Ascending aorta (tissue), 2 donors: ENCODE measurements at places on chromosomes 11 and 22. TPM values are rescaled to one million over a fixed set of nuclear protein-coding genes. Genes with fewer than 3 reads are reported as not detected.

DNA sequence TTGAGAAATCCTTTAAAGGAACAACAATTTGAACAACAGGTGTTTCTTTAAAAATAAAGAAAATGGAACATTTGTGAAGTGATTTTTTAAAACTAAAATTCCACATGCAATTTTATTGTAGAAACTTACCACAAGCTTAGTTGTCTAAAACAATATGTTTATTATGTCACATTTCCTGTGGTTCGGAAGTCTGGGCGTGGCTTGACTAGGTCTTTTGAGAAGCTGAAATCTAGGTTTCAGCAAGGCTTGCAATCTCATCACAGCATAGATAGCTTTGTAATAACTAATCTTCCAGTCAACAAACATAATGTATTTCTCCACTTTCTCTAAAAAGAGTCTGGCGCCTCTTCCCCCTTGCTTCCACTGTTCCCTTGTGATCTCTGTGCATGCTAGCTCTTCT is 27.0 kb downstream of the MS4A6A start:
- H3K36me3 ChIP-seq = no peaks in the 10 kb centered on the region
- no peaks in the 10 kb centered on the region for H3K27me3 ChIP-seq
- H3K4me3 ChIP-seq = no peak overlapping the region
- H3K27ac ChIP-seq = no peak overlapping the region

DNA sequence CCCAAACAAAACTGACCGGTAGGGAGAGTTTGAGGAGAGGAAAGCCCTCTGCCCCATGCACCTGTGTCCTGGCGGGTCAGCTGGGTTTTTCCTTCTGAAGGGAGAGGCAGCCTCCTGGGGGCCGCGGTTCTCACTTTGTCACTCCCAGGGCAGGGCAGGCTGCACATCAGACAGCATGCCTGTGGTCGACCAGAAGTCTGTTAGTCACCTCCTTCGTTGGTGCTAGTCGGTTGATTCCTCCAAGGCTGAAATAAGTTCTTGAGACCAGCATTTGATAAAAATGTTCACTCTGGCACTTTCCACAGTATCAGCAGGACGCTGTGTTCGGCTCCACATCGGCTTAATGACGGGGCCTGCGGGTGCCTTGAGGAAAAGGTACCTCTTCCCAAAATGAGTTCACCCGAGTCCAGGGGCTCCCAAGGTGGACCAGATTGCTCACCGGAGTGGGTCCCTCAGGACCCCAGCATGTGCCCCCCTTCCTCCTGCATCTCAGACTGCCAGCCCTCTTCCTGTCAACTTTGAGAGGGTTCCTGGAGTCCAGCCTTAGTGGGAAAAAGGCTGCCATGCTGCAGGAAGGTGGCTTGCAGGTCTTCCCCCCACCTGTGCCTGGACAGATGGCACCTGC is 373.7 kb upstream of the B3GAT1 start:
- H3K36me3 ChIP-seq = no peaks in the 10 kb centered on the region
- no peaks in the 10 kb centered on the region for H3K27me3 ChIP-seq
- no peak overlapping the region for H3K4me3 ChIP-seq
- DNase-seq = no peak
- H3K27ac ChIP-seq = no peak overlapping the region
- peaks cover 3% of the 10 kb centered on the region for H3K4me1 ChIP-seq

DNA sequence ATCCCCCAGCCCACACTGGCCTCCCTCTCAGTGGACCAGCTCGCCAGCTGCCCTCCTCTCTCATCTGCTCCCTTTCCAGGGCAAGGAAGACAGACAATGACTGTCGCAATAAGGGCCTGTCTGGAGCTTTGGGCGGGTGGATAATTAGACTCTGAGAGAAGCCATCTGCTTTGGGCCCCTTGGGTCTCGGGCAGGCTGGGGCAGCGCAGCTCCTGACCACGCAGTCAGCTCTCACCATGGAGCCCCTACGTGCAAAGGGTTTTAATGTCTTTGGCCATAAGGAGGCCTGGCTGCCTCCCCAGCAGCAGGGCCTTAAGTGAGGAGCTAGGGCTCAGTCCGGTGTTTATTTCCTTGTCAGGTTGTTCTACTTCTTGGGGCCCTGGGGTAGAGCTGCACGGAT is 153.9 kb downstream of the CHST1 start:
- H3K27ac ChIP-seq = no peak overlapping the region
- H3K36me3 ChIP-seq = no peaks in the 10 kb centered on the region
- H3K27me3 ChIP-seq = no peaks in the 10 kb centered on the region
- no peak for DNase-seq

DNA sequence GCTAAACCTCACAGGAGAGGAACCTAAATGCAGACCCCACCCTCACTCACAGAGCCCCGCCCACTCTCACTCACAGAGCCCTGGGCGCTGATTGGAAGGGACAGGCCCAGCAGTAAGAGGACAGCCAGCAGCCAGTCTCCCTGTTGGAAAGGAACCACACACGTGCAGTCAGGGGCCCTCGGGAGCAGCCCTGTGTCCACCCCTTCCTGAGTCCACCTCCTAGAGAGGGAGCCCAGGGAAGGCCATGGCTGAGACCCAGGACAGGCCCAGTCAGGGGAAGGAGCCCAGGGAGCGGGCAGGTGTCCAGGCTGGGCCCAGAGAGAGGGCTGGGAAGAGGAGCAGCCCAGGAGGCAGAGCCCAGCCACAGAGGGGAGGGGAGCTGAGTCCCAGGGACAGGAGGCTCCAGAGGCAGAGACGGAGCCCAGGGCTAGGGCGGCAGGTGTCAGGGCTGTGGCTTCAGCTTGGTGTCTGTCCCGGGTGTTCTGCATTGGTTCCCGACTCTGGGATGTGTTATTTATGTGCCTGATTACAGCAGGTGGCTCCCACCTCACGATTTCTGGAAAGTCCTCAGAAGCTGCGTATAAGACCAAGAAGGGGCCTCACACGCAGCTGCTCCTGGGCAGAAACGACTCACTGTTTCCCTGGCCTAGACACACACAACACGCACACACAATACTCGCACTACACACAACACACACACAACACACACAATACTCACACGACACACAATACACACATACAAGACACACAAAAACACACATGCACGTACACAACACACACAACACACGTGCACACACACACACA is 9.0 kb upstream of the APOBEC3H start:
- H3K36me3 ChIP-seq = no peaks in the 10 kb centered on the region
- H3K27ac ChIP-seq = no peak overlapping the region
- no peaks in the 10 kb centered on the region for H3K4me1 ChIP-seq

GRCh38 chr11:48150213-48150612 is 66.4 kb upstream of the OR4B1 start:
- DNase-seq = no peak
- no peaks in the 10 kb centered on the region for H3K4me1 ChIP-seq
- peaks cover 17% of the 10 kb centered on the region for H3K36me3 ChIP-seq
- H3K27me3 ChIP-seq = no peaks in the 10 kb centered on the region
- no peak overlapping the region for H3K4me3 ChIP-seq

GRCh38 chr11:44761551-44761961 is 34.8 kb downstream of the TSPAN18 start:
- no peak overlapping the region for H3K4me3 ChIP-seq
- H3K27me3 ChIP-seq = no peaks in the 10 kb centered on the region
- DNase-seq = no peak
- H3K27ac ChIP-seq = no peak overlapping the region
- H3K36me3 ChIP-seq = no peaks in the 10 kb centered on the region

GRCh38 chr22:46749682-46750529 is 11.9 kb upstream of the CERK start:
- H3K4me3 ChIP-seq = no peak overlapping the region
- H3K4me1 ChIP-seq = peaks cover 16% of the 10 kb centered on the region
- DNase-seq = no peak
- no peaks in the 10 kb centered on the region for H3K27me3 ChIP-seq
- no peak overlapping the region for H3K27ac ChIP-seq

- H3K4me1 ChIP-seq = no peaks in the 10 kb centered on the region
- no peaks in the 10 kb centered on the region for H3K36me3 ChIP-seq
- H3K27ac ChIP-seq = no peak overlapping the region
- H3K27me3 ChIP-seq = no peaks in the 10 kb centered on the region
- no peak for DNase-seq
Measured at GRCh38 chr11:129766898-129767604, 48.6 kb upstream of the TMEM45B start.

- H3K4me1 ChIP-seq = no peaks in the 10 kb centered on the region
- H3K27me3 ChIP-seq = no peaks in the 10 kb centered on the region
- H3K4me3 ChIP-seq = no peak overlapping the region
- no peak overlapping the region for H3K27ac ChIP-seq
Measured at GRCh38 chr11:38839071-38839470, 2241.0 kb upstream of the RAG2 start.

DNA sequence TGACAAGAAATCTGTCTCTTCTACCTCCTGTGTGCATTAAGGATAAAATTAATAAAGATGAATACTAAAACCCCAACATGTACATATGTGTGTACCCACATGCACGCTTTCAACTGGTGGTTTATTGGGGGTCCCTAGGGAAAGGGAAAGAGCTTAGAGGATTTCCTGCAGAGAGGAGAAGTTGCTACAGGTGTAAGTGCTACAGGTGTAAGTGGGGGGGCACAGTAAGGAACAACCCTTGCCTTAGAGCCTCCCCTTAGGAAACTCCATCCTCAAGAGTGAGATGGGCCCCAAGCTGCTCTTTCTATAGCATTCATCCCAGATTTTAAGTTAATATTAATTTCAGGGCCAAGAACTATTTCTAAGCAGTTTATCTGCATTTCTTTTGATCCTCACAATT is 11.9 kb upstream of the ABCC8 start:
- H3K27me3 ChIP-seq = no peaks in the 10 kb centered on the region
- H3K27ac ChIP-seq = no peak overlapping the region
- H3K36me3 ChIP-seq = no peaks in the 10 kb centered on the region
- no peaks in the 10 kb centered on the region for H3K4me1 ChIP-seq
- DNase-seq = no peak

DNA sequence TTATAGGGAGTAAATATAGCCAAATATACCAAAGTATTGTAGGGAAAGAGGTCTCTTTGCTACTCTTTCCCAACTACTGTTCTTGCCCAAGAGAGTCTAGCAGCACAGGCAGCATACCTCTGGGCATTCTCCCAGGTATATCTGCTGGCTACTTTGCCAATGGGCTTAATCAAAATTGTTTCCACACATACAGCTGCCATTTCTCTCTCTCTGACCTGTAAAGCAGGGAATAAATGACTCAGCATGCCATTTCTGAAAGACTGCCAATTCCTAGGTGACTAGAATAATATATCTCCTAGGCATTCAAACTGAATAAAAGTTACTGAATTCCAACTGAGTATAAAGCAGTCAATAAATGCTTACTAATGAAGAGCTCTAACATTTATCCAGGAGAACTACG is 44.6 kb downstream of the RDX start:
- no peaks in the 10 kb centered on the region for H3K4me1 ChIP-seq
- peaks cover 10% of the 10 kb centered on the region for H3K36me3 ChIP-seq
- H3K27me3 ChIP-seq = no peaks in the 10 kb centered on the region
- H3K27ac ChIP-seq = no peak overlapping the region
- DNase-seq = no peak

GRCh38 chr11:36086366-36086765 is 142.5 kb downstream of the LDLRAD3 start:
- H3K4me3 ChIP-seq = no peak overlapping the region
- no peaks in the 10 kb centered on the region for H3K27me3 ChIP-seq
- H3K4me1 ChIP-seq = no peaks in the 10 kb centered on the region
- no peak overlapping the region for H3K27ac ChIP-seq

GRCh38 chr11:22734628-22735345 is 68.4 kb downstream of the GAS2 start:
- H3K4me3 ChIP-seq = no peak overlapping the region
- H3K36me3 ChIP-seq = no peaks in the 10 kb centered on the region
- DNase-seq = no peak
- H3K4me1 ChIP-seq = no peaks in the 10 kb centered on the region
- H3K27ac ChIP-seq = no peak overlapping the region

DNA sequence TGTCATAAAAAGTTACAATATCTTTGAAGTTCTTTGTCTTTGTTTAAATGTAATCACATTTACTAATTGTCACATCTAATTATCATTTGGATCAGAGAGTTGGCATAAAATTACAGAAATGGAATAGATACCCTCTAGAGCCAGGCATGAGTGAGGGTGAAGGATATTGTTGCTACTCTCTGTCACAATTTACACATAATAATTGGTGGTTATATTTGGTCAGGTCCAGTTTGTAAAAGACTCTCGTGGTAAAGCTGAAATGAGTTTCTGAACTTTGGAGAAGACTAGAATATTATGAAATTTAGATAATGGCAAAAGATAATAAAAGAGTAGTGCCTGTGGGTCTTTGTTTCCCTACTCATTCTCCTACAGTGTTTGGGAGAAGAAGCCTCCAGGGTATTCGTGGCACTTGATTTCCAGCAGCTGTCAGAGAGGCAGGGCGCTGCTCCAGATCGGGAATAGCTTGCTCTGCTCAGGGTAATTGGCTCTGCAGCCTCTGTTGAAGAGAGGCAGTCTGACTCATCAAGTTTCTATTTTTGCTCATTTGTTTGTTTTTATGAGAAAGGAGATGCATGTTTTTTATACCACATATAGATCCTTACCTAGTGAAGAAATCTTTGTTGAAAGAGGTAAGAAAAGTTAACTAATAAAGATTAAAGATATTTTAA is 349.9 kb downstream of the CNTN5 start:
- H3K4me3 ChIP-seq = no peak overlapping the region
- H3K4me1 ChIP-seq = peaks cover 4% of the 10 kb centered on the region
- DNase-seq = no peak
- no peaks in the 10 kb centered on the region for H3K36me3 ChIP-seq
- H3K27me3 ChIP-seq = no peaks in the 10 kb centered on the region

DNA sequence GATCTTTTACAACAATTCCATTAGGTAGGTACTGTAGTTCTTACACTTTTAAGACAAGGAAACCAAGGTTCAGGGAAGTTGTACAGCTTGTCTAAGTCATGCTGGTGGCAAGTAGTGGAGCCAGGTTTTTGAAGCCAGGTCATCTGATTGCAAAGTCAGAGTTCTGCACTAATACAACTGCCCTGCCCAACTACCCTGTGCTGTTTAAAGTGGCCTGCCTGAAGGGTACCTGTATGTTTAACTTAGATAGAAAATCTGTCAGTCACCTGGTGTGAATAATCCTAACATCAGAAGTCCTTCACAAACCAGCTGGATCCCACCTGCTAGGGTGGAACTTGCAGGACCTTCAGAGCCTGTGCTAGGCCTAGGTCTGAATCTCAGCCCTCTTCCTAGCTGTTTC is 44.2 kb downstream of the ARFGAP2 start:
- no peaks in the 10 kb centered on the region for H3K27me3 ChIP-seq
- H3K4me3 ChIP-seq = no peak overlapping the region
- no peaks in the 10 kb centered on the region for H3K36me3 ChIP-seq
- DNase-seq = no peak

DNA sequence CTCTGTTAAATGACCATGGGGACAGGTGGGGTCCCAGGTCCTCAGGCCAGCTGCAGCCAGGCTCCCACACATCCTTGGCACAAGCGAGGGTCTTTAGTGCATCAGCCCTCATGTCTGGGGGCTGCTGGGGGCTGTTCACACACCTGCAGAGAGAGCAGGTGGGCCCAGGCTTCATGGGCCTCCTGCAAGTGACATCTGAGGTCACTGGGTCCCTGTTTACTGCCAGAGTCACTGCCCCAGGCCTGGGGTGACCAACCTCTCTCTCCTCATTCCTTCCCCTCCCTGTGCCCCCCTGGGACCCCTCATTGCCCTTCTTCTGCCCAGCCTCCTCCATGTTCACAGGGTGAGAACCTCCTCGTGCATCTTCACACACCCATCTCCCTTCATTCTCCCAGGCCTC is 92.4 kb downstream of the RTL6 start:
- H3K27ac ChIP-seq = no peak overlapping the region
- H3K27me3 ChIP-seq = no peaks in the 10 kb centered on the region
- no peaks in the 10 kb centered on the region for H3K4me1 ChIP-seq
- H3K36me3 ChIP-seq = no peaks in the 10 kb centered on the region

Gene RIMBP3C
- not detected for total RNA-seq

Gene MAJIN
- not detected for total RNA-seq

Gene PCNX3
- total RNA-seq = 181 TPM

Gene MRTFA
- total RNA-seq = 99.3 TPM
